Activated naive CD8-positive, alpha-beta T cell treated with anti-CD3 and anti-CD28 coated beads, Interleukin-2, amount 10 ng/mL, durations not matched to agents 7 days and 5 days (primary cell): ENCODE measurements at places on chromosomes 4 and X.

- DNase-seq = no peak
These were observed 170.7 kb downstream of the COL4A6 start for GRCh38 chrX:108267557-108267956.

GRCh38 chr4:88771883-88772450, 74.3 kb upstream of the NAP1L5 start:
- no peak for DNase-seq

DNA sequence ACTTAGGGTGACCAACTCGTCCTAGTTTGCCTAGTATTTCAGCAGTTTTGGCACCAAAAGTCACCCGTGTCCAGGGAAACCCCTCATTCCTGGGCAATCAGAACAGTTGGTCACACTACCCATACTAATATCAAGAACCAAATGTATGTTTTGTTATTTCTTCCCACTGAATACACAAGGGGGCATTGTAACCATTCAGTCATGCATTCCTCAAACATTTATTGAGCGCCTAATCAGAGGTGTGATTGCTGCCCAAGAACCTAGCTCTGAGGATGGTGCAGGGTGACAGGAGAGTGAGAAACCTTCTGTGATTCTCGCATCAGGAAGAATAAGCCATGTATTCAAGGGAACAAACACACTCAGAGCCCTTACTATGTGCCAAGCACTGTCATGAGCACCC, 69.8 kb upstream of the RAI2 start:
- DNase-seq = no peak

DNA sequence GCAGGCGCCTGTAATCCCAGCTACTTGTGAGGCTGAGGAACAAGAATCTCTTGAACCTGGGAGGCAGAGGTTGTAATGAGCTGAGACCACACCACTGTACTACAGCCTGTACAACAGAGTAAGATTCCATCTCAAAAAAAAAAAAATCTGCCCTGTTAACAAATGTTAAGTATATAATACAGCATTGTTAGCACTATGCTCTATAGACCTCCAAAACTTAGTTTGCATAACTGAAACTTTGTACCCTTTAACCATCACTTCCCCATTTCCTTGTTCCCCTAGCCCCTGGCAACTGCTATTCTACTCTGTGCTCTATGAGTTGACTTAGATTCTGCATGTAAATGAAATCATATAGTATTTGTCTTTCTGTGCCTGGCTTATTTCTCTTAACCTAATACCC, 76.7 kb downstream of the TAB3 start:
- no peak for DNase-seq

GRCh38 chr4:151484396-151485102, 75.6 kb downstream of the FHIP1A start:
- DNase-seq = no peak
